ENCODE measurements at places on chromosomes 1 and 21.
A peak's percentile ranks its signal among the peaks of the same experiment; 100 is the strongest.

- DNase-seq, result no peak
Measured at GRCh38 chr1:22122273-22123070, 20.4 kb downstream of the WNT4 start.

GRCh38 chr1:147771226-147772125, 11.1 kb upstream of the GJA5 start:
- peak; percentile 15 for DNase-seq

GRCh38 chr1:207666342-207666741, 21.4 kb downstream of the CR1L start:
- DNase-seq, result no peak

DNA sequence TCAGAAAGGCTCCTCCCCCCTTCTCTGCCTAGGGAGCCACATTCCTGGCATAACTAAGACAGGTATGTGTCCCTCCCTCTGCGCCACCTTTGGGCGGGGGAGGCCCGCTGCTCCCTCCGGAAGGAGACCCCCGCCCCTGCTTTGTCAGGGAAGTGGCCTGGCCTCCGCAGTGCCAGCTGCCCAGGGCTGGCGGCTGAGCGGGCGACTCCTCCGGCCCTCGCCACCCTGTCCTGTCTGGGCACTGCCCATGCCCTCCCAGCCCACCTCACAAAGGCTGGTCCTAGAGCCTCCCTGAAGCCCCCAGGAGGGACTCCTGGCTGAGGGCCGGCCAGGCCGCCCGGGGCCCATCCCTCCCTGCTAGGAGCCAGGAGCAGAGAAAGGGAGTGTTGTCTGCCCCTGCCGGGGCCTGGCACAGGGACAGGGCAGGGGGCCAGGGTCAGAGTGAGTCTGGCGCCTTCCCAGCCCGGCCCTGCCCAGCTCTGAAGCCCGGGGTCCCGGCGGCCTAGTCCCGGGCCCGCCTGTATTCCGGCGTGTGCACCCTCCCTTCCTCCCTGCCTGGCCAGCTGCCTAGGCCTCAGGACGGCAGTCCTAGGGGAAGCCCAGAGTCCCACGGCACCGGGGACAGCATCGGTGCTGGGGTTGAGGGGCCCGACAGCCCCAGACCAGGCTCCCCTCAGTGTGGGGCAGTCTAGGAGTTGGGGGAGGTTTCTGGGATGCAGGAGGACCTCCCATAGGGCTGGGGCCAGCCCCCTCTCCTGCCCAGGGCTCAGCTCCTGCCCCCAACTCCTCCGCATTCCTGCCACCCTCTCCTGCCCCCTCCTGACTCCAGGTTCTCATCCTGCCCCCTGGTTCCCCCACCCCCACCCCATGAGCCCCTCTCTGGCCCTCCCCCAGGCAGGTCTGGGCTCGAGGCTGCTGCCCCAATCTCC, 5.1 kb downstream of the AGRN start:
- DNase-seq, result no peak

- DNase-seq, result peak; percentile 91
Measured at GRCh38 chr1:37258068-37258467, 216.3 kb upstream of the ZC3H12A start.

GRCh38 chr21:36847189-36847588, 119.3 kb downstream of the HLCS start:
- no peak for DNase-seq

GRCh38 chr1:209651138-209651587, 1.1 kb downstream of the LAMB3 start:
- DNase-seq, result peak; percentile 6

- DNase-seq, result peak; percentile 52
Measured at GRCh38 chr1:40630488-40631223, 34.8 kb downstream of the RIMS3 start.

DNA sequence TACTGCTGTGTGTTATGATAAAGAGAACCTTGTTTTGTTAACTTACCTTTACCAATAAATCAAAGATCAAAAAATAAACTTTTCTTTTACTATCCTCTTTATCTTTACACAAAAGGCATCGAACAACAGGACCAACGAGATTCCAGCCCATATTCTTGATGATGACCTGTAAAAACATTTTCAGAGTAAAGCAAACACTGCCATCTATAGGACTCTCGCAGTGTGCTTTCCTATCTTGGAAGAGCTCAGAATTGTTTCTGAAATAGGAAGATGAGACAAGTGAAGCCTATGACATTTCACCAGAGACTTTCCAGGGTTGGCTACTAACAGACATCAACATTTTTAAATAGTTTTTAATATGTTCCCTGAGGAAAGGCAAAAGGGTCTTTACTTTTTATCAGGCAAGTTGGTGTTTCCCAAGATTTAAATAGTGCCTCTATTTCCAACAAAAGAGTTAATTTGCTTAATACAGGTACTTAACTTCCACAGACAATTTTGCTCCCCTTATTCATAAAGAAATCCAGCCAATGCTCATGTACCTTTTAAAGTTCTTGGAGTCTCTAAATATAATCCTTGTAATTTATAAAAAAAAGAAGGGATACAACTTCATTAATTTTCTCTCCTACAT, 7.3 kb downstream of the GLMN start:
- peak; percentile 42 for DNase-seq

GRCh38 chr1:45443580-45444446, 47.1 kb downstream of the TESK2 start:
- no peak for DNase-seq

DNA sequence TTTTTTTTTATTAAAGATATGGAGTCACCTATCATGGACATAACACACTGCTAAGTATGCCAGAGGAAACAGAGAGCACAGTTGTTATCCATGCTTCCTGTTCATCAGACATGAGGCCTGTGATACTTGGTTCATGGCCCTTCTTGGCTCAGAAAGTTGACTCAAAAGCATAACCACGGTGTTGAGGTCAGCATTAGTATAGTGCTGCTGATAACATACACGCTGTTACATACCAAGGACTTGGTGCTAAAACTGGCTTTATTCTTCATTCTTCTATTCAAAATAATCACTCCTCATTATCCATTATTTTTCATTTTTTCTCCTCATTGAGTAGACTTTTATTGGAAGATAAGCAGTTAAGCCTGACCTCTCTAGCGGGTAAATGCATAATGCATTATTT, 464.1 kb downstream of the ADGRL2 start:
- no peak for DNase-seq

DNA sequence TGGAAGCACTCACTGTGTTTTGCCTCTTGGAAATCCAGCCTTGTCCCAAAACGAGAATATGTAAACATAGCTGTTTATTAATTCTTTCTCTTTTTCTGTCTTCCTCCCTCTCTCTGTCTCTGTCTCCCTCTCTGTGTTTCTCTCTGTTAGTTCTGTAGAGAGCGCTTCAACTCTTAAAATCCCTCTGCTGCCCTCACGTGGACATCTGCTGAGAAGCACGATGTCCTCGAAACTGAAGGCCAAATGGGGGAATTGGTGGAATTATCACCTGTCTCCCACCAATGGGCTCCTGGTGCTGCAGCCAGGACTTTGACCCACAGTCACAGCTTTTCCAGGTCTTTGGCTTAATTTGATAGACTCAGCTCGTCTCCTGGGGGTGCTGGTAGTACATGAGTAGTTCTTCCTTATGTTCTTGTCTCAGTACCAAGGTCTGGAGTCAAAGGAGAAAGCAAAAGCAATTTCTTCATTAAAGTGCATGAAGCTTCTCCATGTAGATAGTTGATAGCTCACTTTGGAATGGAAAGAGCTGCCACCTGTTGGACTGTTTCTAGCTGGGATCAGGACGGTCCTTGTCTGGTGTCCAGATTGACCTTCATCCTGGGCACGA, 5.5 kb upstream of the GBP6 start:
- DNase-seq, result peak; percentile 90

- no peak for DNase-seq
Measured at GRCh38 chr1:115496904-115497527, 144.8 kb upstream of the VANGL1 start.

- DNase-seq, result peak; percentile 94
Measured at GRCh38 chr1:8004803-8005573, 21.1 kb downstream of the ERRFI1 start.

DNA sequence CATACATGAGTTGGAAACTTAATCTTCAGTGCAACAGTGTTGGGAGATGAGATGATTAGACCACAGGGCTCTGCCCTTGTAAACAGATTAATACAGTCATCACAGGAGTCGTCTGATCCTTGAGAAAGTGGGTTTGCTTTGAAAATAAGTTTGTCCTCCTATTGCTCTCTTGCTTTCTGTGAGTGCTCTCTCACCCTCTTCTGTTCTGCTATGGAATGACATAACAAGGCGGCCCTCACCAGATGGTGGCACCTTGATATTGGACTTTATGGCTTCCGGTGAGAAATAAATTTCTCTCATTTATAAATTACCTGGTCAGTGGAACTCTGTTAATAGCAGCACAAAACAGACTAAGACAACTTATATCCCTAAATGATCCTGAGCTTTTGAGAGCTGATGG, 353.6 kb downstream of the BRINP3 start:
- peak; percentile 64 for DNase-seq

- peak; percentile 68 for DNase-seq
Measured at GRCh38 chr1:44318097-44319088, 36.7 kb downstream of the ERI3 start.

- no peak for DNase-seq
Measured at GRCh38 chr1:214678386-214678785, 75.4 kb downstream of the CENPF start.

DNA sequence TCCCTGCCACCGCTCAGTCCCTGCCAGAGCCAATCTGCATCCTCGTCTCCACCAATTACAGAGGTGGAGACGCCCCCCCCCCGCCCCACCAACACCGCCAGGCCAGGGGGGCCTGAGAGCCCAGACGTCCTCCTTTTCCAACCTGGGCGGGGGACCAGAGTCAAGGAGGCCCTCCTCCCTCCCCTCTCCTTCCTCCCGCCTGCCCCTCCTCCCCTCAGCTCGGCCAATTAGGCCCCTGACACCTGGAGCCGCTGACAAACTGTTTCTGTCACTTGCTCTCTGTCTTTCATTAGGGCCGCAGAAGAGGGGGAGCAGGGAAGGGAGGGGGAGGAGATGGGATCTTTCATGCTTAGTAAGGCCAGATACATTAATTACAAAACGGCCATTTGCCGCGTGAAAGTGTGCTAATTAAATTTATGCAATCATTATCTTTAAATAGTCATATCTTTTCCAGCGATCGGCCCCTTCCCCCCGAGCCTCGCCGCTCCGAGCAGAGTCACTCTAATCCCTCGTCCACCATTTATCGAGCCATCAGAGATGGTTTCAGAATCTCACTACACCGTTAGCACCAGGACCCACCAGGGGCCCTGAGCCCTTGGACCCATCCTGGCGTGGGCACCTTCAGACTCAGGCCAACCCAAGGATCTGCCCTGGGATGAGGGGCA, 94.7 kb downstream of the PAX7 start:
- peak; percentile 6 for DNase-seq

DNA sequence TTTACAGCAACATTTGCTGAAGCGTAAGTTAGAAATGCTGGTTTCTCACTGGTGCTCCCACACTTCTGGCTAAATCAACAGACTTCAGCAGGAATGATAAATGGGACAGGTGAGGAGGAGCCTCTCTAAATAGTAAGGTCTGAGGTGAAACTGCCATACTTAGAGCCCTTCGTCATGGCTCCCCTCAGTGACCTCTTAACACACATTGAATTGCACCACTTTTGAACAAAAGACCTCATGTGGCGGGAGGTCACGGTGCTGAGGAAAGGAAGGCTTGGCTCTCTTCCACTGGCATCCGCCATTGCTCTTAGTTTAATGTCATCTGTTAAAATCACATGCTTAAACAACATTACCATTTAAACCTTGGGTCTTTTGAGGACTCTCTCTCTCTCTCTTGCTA, 3.4 kb downstream of the MAP3K7CL start:
- peak; percentile 18 for DNase-seq

- peak; percentile 63 for DNase-seq
Measured at GRCh38 chr1:215911406-215911968, 344.4 kb downstream of the KCTD3 start.

GRCh38 chr21:44870748-44871495, 2.6 kb downstream of the PTTG1IP start:
- peak; percentile 28 for DNase-seq

GRCh38 chr1:21022279-21023040, 154.2 kb downstream of the EIF4G3 start:
- peak; percentile 92 for DNase-seq

DNA sequence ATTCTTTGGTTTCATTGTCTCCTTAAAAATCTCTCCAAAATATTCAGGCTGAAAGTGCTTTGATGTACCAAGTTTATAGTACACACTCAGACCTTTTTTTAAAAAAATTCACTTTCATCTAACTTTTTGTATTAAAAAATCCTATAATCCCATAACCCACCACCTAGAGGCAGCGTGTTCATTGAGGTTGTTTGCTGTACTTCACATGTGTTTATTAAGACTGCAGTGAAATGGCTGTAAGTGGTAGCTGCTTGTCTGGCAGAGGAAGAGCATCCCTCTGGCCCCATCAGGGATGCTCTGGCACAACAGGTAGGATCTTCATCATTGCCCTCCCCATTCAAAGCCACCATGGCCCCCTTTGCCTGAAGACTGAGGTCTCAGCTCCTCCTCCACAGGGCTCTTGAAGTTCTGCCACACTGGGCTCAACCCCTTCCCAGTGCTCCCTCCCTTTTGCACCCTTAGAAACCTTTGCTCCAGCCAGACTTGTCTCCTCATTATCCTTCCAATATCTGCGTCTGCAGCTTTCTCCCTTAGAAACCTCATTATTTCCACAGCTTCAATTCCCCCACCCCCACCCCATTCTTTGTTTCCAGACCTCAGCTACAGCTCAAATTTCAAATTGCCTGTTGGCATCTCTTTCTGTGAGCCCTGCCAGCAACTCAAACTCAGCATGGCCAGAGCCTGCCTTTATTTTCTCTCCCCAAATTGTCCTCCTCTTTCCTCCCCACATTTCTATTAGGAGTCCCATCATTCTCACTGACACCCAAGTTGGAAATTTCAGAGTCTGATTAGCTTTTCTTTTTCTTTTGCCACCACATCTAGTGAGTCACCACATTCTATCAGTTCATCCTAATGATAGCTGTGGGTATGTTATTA, 369.6 kb upstream of the USP24 start:
- DNase-seq, result peak; percentile 8

DNA sequence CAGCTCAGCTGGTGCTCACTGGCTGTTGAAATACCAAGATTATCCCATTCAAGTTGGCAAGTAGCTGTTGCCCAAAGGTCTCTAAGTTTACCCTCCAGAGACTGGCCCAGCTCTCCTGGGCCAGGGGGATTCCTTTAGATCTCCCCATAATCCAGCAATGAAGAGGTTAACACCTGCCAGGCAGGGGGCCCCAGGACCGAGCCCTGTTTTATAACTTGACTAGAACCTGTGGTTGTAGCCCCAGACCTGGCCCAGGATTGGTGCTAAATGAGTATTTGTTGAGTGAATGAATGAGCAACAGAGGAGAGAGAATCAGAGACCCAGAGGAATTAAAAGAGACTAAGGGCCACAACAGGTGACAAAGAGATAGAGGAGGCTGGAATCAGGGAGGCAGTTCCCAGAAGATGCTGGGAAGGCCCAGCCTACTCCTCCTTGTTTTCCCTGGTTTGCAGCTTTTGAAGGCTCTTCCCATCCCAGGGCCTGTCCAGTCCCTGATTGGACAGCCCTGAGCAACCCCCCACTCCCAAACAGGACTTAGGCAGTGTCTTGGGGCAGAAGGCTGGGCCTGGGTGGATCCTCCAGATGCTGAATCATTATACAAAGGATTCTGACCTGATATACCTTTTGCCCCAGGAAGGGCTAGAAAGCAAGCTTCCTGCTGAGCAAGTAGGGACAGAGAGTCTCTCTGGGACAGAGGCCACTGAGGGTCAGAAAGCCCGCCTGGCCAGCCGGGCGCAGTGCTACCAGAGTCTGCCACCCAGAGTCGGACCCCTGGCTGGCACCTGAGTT, 2.4 kb upstream of the RHBG start:
- no peak for DNase-seq

Data from NCI-H69 (cell line).